ENCODE measurements at places on chromosomes 1 and 21. TPM values are rescaled to one million over a fixed set of nuclear protein-coding genes. Genes with fewer than 3 reads are reported as not detected.

Gene DMAP1
- total RNA-seq: 6.3 TPM

Gene HFM1
- not detected for total RNA-seq

Gene KIAA1614
- not detected for total RNA-seq

Gene WDR4
- 7.1 TPM for total RNA-seq

Gene BCL2L15
- total RNA-seq: not detected

Gene C4BPA
- not detected for total RNA-seq

Gene SNRNP40
- total RNA-seq: 134 TPM

Gene VHLL
- not detected for total RNA-seq

Gene RRP1B
- total RNA-seq: 16.2 TPM

Gene RGS7
- total RNA-seq: not detected

Gene OR2G6
- not detected for total RNA-seq

Gene FYB2
- total RNA-seq: not detected

Gene CFAP45
- total RNA-seq: 0.21 TPM

Gene CFAP141
- not detected for total RNA-seq

Gene SVBP
- 43.3 TPM for total RNA-seq

Gene SYNC
- total RNA-seq: 20.2 TPM

Gene AKR7A2
- 101 TPM for total RNA-seq

Gene FOXJ3
- 31.7 TPM for total RNA-seq

Gene RPE65
- total RNA-seq: 1.1 TPM

Gene NGF
- total RNA-seq: not detected

Gene SYPL2
- 0.54 TPM for total RNA-seq

Gene F5
- not detected for total RNA-seq

Gene FMN2
- 5.2 TPM for total RNA-seq

Gene SPRR1B
- total RNA-seq: not detected

Gene CRYZL1
- total RNA-seq: 13.6 TPM
